ENCODE measurements at places on chromosomes 4 and X.

GRCh38 chr4:148200960-148201359, 241.3 kb downstream of the NR3C2 start:
- DNase-seq: no peak

DNA sequence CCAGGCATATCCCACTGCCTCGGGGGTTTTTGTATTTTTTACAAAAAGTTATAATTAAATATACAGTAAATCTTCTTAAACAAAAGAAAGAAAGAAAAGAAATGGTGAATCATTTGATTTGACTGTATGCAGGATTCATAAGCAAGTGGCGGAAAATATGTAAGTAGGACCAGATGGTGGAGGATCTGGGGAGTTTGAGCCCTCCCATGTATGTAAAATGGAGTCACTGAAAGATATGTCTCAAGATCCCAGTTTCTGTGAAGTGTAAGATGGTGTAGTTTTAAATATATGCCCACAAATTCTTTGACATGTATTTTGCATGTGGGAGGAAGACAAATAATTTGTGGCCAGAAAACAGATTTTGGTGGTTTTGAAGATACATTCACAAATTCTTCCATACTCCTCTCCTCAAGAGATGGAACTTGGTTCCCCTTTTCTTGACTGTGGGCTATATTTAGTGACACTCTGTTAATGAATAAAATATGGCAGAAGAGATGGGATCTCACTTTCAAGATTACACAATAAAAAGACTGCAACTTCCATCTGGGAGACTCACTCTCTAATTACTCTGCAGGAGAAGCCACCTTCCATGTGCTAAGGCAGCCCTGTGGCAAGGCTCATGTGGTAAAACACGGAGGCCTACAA, 133.6 kb upstream of the S100G start:
- DNase-seq: no peak

- no peak for DNase-seq
Observed at GRCh38 chr4:99827857-99828256, 11.2 kb downstream of the DAPP1 start.

GRCh38 chrX:97030463-97030862, 146.8 kb downstream of the RPA4 start:
- no peak for DNase-seq

- no peak for DNase-seq
Observed at GRCh38 chr4:55348466-55348865, 2.4 kb downstream of the SRD5A3 start.

- DNase-seq: no peak
Observed at GRCh38 chr4:186946682-186947294, 223.1 kb upstream of the FAT1 start.

GRCh38 chr4:27381815-27382214, 521.2 kb downstream of the STIM2 start:
- DNase-seq: no peak

GRCh38 chr4:141890279-141890678, 253.9 kb downstream of the IL15 start:
- no peak for DNase-seq

DNA sequence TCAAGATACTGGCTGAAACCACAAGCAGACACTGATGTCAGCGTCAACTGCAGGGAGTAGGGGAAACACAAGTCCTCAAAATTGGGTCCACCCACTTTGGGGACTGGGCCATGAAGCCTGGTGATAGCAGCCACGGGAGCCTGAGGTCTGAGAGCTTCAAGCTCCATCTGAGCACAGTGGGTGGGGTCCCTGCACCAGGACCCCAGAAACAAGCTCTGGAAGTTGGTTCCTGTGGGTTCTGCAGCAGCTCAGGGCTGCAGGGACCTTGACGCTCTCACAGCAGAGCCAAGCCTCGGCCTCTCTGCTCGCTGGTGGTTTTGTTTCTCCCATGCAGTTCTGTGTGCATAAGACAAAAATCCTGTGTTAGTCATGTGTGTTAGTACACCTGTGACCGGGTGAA, 54.5 kb downstream of the CPLX1 start:
- DNase-seq: no peak

- peak; percentile 13 for DNase-seq
Observed at GRCh38 chrX:137549073-137549472, 16.9 kb upstream of the ZIC3 start.

GRCh38 chrX:66053414-66053813, 13.5 kb upstream of the VSIG4 start:
- DNase-seq: no peak

GRCh38 chr4:8006471-8006870, 66.8 kb upstream of the AFAP1 start:
- no peak for DNase-seq

GRCh38 chr4:16264798-16265197, 38.5 kb upstream of the TAPT1 start:
- no peak for DNase-seq

DNA sequence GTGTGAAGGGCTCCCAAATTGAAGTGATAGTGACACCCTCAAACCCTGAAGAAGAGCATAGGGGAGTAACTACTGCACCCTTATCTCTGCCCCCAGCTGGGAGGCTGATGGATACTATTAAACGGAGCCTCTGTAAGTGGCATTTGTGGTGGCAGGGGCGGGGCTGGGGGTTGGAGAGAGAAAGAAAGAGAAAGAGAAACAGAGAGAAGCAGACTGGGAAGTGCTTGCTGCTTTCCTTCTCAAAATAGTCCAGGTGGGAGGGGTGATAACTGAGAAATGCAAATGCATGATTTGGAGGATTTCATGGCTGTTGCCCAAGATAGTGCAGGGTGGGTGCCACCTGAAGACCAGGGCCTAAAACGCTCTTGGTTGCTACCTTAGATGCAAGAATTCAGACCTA, 253.5 kb upstream of the GATB start:
- no peak for DNase-seq

DNA sequence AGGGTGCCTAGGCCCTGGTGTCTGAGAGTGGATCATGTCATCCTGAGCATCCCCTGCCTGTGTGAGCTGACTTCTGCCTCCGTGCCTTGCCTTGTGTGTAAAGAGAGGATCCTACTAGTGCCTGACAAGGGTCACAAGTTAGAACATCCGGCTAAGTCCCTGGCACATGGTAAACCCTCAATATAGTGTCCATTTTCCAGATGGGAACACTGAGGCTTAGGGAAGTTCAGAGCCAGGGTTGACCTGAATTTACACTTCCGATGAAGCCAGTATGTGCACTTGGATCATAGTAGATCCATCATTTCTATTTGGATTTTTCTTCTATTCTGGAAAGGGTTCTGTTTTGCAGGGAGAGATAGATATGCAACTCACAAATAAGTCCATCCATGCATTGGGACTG, 12.5 kb upstream of the PSAPL1 start:
- DNase-seq: no peak

Measured in right kidney (tissue), 9 donors.